Inflammatory macrophage (primary cell): ENCODE measurements at places on chromosomes 2 and 18.

DNA sequence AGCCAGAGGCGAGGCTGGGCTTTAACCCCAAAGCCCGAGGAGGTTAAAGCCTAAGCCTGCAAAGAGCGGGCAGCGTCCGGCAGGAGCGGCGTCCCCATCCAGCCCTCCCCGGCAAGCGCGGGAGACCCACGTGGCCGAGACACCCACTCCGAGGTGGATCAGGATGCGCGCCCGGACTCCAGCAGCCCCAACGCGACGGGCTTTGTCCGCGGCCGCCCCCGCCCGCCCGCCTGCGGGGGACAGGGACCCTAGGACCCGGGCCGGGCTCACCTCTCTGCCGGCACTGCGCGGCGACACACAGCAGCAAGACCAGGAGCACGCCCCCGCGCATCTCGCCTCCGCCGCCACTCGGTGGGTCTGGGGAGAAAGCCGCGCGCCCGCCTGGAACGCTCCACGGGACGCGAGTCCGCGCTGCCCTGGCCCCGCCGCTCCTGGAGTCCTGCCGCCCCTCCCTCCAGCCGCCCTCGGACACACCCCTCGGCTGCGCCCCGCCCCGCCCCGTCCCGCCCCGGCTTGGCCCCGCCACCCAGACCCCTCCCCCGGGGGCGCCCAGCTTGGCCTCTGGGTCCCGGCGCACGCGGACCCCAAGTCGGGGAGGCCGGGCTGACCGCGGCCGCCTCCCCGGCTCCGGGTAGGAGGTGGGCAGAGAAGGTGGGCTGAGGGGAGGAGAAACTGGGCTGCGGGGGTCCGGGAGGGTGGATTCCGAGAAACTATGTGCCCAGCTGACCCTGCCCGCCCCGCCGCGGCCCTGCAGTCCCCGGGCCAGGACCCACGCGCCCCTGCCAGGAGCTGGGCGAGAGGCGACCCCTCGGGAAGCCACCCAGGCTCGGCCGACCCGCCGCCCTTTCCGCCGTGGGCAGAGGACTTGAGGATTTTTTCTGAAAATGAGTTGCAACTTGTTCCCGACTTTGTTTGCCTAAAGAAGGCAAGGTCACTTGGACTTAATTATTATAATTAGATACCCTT is at the start of gene LAMA1:
Gene LAMA1, minus strand, starts transcription at position 408 of the 966 bp plus-strand sequence. Its CDS starts 77 bp downstream, at position 331.
- DNase-seq, result no peak

DNA sequence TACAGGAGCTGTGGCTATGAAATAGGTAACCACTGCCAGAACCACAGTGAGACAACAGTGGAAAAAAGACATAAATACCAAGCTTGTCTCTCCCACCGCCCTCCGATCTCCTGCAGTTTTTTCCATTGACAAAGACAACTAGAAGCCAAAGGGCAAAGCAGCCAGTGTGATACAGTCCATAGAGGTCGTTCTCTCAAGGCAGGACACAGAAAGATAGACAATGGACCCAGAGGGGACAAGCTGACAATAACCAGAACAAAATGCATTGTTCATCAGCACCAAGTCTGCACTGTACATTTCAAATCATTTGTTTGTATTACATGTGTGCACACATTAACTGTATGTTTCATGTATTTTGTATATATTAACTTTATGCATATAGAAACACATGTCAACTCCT is 233.0 kb upstream of the NOL4 start:
- DNase-seq, result no peak

DNA sequence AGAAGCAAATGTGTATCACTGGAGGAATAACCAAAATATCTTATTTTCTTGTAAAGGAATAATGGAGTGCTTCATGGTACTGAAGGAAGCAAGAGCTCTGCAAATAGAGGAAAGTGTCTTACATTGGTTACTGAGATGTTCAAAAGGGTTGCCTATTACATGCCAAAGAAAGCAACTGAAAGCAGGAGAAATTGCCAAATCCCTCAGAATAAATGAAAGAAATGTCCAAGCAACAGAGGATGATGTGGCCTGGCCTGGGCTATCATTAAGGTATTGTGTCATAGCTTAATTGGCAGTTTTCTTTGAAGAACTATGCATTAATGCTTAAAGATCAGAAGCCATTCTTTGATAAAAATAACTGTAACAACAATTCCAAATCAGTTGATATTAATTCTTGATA is 173.7 kb downstream of the RAB3GAP1 start:
- no peak for DNase-seq

- no peak for DNase-seq
These were observed 406.6 kb upstream of the MMADHC start for GRCh38 chr2:149994057-149994728.

DNA sequence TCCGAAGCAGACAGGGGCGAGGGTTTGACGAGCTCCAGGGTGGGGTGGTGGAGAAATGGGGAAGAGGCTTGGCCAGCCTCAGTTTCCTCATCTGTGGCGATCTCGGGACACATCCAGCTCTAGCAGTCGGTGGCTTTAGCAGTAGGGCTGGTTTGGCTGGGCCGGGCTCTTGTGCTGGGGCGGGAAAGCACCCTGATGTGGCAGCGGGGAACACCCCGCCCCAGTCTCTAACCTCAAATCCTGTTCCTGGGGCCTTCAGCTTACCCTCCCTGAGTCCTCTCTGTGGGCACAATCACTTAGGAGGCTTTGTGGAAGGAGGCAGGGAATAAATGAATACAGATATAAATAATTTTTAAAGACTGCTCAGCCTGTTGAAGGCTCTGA is 26.5 kb upstream of the MCFD2 start:
- peak; percentile 54 for DNase-seq

DNA sequence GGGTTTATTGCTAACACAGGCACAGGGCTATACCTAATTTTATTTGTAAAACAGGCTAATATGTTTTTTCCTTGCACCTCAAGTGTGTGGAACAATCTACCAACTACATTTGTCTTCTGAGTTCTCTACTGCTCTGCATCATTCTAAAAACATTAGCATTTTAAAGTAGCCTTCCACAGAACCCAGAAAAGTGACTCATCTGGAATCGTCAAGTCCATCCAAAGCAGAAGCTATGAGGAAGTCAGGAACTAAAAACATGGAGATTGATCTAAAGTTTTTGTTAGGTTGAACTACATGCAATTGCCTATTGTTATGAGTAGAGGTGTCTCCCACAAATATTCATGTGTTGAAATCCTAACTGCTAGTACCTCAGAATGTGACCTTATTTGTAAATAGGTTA is 70.9 kb downstream of the SUCLG1 start:
- no peak for DNase-seq

GRCh38 chr2:176432434-176432833 is 163.2 kb downstream of the MTX2 start:
- DNase-seq, result no peak

- DNase-seq, result no peak
These were observed 29.9 kb upstream of the ZNF512 start for GRCh38 chr2:27552941-27553340.

DNA sequence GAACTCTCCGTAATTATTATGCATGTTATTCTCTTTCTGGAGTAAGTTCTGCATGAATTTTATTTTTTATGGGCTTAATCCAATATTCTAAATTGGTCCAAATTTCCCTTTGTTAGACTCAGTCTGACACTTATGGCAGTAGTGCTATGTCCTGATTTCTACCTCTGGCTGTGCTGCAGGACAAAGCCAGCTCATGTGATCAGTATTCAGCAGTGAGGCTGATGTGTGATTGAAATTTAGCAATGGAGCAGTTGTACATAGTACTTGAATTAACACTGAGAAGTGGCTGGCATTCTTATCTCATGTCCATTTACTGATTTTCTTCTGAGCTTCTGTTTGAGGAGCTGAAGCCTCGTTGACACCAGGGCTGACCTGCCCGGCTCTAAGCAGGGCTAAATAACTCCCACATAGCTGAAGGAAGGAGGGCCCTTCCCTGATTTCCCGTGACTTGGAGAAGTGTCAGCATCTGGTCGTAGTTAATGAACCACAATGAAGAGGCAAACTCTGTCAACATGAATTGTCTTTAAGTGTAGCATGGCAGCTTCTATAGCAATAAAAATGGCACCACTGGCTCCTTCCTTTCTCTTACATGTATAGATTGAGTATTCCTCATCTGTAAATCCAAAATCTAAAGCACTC is 159.0 kb upstream of the RASGRP3 start:
- no peak for DNase-seq

DNA sequence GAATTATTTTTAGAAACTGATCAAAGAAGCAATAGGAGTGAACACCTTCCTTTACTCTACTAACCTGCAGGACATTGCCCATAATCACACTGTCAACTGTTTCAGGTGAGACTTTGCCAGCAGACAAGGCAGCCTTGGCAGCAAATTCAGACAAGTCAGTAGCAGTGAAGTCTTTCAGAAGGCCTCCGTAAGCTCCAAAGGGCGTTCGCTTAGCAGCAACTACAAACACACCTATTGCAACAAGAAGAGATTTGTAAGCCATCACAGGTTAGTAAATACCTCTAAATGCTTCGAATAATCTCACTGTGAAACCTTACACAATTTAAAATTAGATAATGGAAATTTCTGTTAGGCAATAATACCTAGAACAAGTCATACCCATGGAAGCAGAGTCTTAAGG is 10.7 kb downstream of the ACAA2 start:
- no peak for DNase-seq

- no peak for DNase-seq
These were observed 112.4 kb upstream of the RIOK3 start for GRCh38 chr18:23340661-23341060.

GRCh38 chr2:66443186-66443978 is 8.5 kb downstream of the MEIS1 start:
- no peak for DNase-seq

GRCh38 chr2:189870381-189871085 is 86.3 kb downstream of the PMS1 start:
- no peak for DNase-seq

DNA sequence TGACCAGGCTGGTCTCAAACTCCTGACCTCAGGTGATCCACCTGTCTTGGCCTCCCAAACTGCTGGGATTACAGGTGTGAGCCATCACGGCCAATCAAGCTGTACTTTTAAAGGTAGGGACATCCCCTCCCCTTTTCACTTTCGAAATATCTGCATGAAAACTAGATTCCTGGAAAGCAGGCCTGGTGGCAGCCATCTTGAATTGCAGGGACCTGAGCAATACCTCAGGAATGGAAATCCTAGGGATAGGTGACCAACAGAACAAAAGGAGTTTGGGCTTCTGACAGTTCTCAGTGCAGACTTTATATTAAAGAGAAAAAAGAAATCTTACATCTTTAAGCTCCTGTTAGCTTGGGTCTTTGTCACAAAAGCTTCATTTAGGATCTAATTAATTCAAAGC is 62.6 kb downstream of the KLF7 start:
- no peak for DNase-seq

DNA sequence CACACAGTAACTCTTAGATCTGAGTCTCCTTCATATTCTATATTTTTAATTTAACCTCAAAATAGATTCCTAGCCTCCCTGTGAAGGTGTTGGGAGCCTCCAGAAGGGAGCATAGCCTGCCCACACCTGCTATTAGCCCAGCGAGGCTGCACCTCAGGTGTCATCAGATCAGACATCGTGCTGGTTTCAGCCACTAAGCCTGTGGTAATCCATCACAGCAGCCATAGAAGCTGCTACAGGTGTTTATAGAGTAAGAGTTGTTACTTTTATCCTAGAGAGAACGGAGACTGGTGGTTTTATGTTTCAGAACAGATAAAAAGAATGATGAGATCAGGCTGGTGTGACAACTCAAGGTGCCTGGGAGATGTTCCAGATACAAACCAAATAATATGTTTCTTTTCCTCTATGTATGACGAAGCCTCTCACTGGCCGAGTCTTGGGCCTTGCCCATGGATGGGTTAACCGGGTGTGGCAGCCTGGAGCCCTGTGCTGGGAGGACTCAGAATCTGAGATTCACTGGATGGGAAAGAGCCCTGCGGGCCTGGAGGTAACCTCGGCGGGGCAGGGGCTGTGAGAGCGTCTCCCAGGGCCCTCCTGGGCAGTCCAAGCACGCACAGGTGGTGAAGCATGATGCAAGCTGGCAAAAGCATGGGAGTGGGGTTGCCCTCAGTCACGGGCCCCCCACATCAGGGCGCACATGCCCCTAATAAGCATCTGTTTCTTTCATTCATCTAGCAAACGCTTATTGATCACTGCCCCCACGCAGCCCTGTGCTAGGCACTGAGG is 73.7 kb downstream of the MRPS9 start:
- no peak for DNase-seq

- no peak for DNase-seq
These were observed 3.8 kb downstream of the GALNT5 start for GRCh38 chr2:157261199-157261782.

DNA sequence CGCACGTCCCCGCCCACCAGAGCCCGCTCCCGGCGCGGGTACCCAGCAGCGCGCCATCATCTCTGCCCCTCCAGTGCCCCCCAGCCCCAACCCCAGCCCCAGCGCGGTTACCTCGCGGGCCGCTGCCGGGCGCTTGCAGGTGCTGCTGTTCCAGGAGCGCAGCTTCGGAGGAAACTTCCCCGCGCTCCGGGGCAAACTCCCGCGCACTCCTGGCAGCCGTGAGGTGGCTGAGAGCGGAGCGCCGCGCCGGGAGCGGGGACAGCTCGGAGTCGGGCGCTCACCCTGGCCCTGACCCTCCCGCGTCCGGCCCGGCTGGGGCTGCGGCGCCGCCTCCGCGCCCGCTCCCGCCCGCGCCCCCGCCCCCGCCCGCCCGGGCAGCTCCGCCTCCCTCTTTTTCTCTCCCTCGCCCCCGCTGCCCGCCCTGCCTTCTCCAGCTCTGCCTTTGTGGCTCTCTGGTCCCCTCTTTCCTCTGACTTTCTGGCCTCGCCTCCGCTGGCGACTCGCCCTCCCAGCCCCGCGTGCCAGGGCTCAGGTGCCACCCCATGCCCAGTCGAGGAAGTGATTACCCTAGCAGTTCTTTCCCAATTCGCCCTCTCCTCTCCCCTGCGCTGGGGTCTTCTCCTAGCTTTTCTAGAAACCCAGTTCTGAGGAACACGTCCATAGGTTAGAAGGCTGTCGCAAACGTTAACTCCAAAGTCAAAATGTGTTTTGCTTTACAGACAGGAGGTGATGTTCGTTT is at the start of gene CHST9:
Gene CHST9, minus strand, starts transcription at position 284 of the 739 bp plus-strand sequence. CDS start 42,499 bp downstream, outside the sequence.
- no peak for DNase-seq

DNA sequence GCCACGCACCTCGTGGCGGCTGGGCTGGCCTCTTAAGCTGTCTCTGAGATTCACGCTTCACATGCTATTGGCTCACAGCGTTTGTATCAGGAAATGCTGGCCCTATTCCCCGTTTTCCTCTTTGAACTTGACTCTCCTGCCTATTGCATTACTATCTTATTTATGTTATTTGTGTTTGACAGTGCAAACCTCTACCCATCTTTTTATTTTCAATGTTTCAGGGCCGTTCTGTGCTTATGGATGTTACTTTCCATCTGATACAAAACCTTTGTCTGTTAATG is 149.9 kb upstream of the TWIST2 start:
- no peak for DNase-seq

DNA sequence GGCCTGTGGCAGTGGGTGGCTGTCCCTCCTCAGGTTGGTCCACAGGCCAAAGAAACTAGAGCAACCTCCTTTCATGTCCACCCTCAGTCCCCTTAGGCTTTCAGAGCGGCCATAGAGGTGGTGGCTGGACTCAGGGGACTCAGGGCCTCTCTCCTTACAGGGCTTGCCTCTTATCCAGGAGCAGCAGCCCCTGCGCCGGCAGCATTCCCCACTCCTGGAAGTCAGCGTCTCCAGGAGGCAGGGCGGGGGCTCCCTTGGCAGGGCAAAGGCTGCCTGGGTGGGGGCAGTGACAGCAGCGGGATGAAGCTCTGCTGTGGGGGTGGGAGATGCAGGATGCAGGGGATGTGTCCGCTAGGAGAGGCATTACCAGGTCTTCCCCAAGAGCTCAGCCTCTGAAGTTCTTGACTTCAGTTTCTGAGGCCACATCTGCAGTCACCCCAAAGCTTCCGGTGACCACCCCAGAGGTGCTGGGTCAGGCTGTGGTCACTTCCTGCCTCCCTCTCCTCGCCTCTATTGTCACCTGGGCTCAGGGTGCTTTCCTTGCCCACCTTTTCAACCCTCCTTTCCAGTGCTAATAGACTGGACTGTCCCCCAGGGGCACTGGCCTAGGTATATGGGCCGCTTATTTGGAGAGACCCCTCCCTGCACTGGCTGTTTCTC is 8.6 kb upstream of the GPR55 start:
- DNase-seq, result no peak
